ENCODE measurements at places on chromosomes 1 and 21. TPM values are rescaled to one million over a fixed set of nuclear protein-coding genes. Genes with fewer than 3 reads are reported as not detected.

DNA sequence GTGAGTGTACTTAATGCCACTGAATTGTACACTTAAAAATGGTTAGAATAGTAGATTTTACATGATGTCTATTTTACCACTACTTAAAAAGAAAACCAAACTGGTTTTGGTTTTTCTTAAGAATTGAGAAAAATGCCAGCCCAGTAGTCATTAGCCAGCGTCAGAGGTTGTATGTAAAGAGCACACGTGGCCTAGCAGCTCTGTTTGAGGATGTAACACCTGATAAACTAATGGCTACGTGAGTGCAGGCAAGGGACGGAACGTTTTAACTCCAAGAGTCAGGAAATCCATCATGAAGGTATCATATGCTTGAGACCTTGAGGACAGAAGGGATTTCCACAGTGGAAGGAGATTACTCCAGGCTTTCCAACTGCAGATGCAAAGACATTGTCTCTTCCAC is 223.7 kb downstream of the MRPL39 start:
- no peak for DNase-seq

DNA sequence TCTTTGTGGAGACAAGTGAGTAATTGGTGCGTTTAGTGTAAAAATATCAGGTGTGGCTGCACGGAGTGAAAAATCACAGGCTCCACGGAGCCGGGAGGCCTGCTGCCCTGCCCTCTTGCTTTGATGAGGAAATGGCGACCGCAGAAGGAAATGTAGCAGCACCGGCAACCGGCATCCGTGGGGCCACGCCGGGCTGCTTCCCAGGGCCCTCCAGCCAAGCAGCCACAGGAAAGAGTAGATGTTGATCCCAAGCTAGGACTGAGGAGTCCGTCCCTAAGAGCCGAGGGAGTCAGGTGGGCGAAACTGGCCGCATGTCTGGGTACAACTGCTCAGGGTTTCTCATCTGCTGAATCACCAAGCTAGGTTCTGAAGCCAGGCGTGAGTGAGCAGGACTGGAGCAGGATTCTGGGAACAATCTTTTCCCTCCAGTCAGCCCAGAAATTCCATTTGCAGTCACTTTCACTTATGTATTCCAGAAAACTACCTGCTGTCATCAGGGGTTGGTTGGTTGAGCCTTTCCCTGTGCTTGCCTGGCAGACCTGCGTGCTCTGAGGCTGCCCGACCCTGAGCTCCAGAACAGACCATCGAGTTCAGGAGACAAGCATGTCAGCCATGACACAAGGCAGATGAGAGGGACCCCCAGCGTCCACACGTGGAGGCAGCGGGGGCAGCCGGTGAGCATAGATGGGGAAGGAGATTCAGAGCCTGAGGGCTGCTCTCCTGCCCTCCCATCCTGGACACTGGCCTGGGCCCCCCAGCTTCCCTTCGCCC is 5.8 kb upstream of the ITGB2 start:
- DNase-seq = peak; percentile 68

DNA sequence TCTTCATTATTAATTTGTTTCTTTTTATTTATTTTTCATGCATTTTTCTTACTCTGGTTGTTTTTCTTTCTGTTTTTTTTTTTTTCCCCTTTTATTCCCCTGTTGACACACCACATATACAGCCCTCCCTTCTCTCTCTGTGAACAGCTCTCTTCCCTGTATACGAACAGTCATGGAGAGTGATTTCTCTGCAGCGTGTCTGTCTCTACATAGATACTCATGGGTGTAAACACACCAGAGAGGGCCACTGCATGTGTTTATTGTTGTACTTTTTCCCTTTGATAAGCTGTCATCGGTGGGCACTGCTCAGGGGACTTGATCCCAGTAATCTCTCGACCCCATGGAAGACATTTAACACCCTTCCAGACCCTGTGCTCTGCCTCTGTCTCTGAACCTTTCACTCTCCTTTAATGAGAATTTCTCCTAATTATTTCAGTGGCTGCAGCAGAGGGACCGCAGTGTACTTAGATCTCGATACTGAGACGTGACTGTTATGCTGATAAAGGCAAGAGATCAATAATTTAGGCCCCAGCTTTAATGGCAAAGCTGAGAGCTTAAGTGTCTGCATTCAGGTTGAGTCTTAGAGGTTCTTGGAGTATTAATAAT is 113.1 kb downstream of the PBX1 start:
- DNase-seq = no peak

DNA sequence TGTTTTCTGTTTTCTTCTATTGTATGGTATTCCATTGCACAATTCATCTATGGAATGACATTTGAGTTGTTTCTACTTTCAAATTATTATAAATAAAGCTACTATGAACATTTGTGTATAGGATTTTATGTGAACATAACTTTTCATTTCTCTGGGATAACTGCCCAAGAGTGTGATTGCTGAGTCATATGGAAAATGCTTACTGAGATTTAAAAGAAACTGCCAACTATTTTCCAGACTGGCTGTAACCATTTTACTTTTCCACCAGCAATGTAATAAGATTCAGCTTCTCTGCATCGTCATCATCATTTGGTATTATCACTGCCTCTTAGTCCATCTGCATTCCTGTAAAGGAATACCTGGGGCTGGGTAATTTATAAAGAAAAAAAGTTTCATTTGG is 779.6 kb upstream of the PRMT6 start:
- DNase-seq = no peak

Gene CCDC181
- total RNA-seq = 0.17 TPM

GRCh38 chr1:101522486-101522885 is 285.7 kb downstream of the S1PR1 start:
- DNase-seq = no peak

- DNase-seq = no peak
Measured at GRCh38 chr1:95512925-95513324, 278.9 kb downstream of the RWDD3 start.

- DNase-seq = no peak
Measured at GRCh38 chr1:216926720-216927510, 203.7 kb upstream of the ESRRG start.

Gene PCBP3
- 1.6 TPM for total RNA-seq

DNA sequence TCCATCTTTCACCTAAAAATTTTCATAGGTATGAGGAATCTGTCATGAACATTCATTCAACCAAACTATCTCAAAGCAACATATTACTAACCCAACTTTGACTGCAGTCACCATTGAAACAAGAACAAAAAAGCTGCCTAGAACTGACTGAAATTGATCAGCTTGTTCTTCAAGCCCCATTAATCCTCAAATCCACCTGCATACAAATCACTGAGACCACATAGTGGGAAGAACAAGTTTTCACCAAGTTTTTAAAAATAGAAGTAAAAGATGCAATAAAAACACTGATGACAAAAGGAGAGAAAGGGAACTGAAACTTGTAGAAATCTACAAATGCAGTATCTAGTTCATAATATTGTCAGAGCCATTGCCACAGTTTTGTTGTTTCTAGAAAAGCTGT is 6.1 kb downstream of the SORT1 start:
- no peak for DNase-seq

- DNase-seq = no peak
Measured at GRCh38 chr1:208935517-208936187, 647.9 kb upstream of the CAMK1G start.

Gene OR2L5
- 0.25 TPM for total RNA-seq

- DNase-seq = no peak
Measured at GRCh38 chr1:106875622-106876021, 180.9 kb upstream of the PRMT6 start.

DNA sequence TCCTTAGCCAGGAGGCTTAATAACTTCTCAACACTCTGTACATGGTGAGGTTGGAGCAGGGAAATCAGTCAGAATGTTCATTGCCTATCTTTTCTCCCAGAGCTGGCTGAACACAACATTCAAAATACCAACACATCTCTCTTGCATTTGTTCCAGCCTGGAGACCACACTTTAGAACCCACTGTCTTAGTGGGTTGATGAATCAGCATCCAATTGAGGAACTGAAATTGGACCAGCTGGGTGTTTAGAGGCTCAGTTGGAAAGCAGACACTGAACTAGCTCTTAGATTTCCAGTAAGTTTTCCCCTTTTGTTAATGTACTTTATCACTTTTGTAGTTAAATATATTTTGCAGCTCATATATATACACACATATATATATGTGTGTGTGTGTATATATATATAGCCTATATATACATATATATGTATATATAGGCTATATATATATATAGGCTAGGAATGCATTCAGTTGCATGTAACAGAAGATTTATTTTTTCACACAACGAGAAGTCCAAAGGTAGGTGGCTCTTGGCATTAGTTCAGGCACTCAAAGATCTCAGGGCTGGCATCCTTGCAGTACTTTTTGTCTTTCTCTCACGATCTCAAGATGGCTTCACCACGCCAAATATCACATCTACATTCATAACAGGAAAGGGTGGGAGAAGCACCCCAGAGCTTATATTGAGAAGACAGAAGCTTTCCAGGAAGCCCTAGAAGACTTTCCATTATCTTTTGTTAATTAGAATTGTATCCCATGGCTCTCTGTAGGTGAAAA is 35.0 kb upstream of the HUNK start:
- DNase-seq = no peak

Gene OR2G6
- not detected for total RNA-seq

- DNase-seq = no peak
Measured at GRCh38 chr1:179124873-179125272, 43.0 kb downstream of the TOR3A start.

Gene TLR5
- total RNA-seq = 7.1 TPM
